ENCODE measurements at places on chromosomes 16 and 17.

- peak; percentile 26 for DNase-seq
Measured at GRCh38 chr17:75047398-75048098, 523 bp downstream of the KCTD2 start.

- DNase-seq = peak; percentile 80
Measured at GRCh38 chr17:8935191-8935590, 30.3 kb downstream of the PIK3R5 start.

- no peak for DNase-seq
Measured at GRCh38 chr16:77834635-77835540, 46.5 kb downstream of the VAT1L start.

GRCh38 chr16:49121636-49122035, 160.0 kb downstream of the CBLN1 start:
- DNase-seq = no peak

GRCh38 chr16:89084814-89085612, 8.6 kb upstream of the ACSF3 start:
- no peak for DNase-seq

DNA sequence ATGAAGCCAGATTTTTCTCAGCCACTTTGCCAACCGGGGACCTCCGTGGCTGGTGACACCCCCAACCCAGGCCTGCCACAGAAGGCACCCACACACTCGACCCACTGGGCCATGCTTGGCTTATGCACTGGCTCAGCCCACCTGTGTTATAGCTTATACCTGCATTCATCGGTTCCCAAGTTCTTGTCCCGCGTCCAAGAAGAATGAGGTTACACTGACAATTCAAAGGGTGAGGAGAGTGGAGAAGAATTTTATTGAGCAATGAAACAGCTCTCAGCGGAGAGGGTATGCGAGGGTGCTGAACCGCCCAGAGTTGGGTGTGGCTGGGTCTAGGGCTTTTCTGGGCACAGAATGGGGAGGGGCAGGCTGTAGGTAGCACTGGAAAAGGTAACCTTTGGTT, 22.2 kb upstream of the CDH15 start:
- DNase-seq = no peak

GRCh38 chr17:81722184-81723120, 10.4 kb downstream of the SLC25A10 start:
- DNase-seq = no peak

GRCh38 chr16:17469741-17470181, 999 bp downstream of the XYLT1 start:
- DNase-seq = peak; percentile 29

DNA sequence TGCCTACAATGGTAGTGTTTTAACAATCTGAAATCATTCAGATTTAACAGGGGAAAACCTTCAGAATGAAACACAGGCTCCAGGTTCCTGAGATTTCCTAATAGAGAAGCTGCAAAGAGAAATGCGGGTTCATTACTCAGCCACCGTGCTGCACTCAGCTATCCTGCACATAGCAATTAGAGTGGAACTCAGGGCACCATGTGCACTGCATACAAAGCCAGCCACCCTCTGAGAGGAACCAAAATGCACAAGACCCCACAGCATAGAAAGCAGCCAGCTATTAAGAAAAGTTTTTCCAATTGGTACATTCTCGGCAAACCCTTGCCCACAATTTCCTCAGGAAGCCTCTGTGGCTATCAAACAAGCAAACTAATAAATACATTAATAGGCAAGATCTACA, 37.4 kb downstream of the TOM1L2 start:
- no peak for DNase-seq

DNA sequence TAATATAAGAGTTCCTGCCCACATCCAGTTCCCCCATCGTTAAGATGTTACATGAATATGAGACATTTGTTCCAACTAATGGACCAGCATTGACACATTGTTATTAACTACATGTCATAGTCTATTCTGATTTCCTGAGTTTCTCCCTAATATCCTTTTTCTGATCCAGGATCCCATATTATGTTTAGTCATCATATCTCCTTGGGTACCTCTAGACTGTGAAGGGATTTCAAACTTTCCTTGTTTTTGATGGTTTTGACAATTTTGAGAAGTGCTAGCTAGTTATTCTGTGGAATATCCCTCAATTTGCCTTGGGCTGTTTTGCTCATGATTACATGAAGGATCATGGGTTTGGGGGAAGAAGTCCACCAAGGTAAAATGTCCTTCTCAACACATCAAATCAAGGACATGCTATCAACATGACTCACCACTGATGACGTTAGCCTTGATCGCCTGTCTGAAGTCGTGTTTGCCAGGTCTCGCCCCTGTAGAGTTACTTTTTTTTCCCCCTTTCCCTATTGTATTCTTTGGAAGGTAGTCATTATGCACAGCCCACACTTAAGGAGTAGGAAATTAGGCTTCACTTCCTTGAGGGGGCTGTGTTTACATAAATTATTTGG, 42.5 kb downstream of the CACNG3 start:
- DNase-seq = no peak

DNA sequence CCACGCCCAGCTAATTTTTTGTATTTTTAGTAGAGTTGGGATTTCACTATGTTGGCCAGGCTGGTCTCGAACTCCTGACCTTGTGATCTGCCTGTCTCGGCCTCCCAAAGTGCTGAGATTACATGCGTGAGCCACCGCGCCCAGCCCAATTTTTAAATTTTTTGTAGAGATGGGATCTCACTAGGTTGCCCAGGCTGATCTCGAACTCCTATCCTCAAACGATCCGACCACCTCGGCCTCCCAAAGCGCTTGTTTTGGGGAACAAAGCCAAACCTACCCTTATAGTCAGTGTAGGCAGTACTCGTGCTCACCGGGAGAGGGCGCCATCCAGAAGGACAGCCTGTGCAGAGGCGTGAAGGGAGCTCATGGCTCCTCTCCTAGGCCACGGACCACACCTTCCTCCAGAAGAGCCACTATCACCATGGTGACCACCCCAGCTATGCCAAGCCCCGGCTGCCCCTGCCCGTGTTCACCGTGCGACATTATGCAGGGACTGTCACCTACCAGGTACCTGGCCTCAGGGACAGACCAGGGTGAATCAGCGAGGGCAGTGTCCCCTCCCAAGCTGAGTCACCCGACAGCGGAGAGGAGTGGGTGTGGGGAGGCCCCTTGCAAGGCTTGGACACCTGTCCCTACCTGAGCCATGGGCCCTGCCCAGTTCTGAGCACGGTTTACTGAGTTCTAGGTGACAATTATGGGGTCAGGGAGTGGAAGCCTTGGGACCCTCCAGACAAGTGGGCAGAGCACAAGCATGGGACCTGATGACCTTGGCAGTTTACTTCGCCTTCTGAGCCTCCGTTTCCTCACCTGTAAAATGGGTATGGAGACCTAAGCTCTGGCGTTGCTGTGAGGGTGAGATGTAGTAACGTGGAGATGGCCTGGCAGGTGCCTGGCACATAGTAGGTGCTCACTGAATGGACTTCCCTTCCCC, 13.7 kb downstream of the MYO15B start:
- DNase-seq = peak; percentile 68

- no peak for DNase-seq
Measured at GRCh38 chr16:73056448-73056847, 8.5 kb upstream of the ZFHX3 start.

DNA sequence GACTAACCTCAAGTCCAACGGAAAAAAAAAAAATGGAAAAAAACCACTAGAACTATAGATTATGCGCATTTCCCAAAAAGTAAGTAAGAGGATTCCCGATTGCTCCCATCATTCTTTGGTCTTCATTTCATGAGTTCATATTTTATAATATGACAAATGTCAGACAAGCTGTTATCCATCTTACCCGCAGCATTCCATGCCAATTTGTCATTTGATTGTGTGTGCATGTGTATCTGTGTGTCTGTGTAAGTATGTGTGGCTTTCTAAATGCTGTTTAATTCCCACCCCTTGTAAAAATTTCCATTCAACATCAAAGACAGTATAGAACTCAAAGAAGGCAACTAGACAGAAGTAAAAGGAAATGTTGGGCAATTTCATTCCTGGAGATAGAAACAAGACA, 434.1 kb downstream of the CDH11 start:
- no peak for DNase-seq

DNA sequence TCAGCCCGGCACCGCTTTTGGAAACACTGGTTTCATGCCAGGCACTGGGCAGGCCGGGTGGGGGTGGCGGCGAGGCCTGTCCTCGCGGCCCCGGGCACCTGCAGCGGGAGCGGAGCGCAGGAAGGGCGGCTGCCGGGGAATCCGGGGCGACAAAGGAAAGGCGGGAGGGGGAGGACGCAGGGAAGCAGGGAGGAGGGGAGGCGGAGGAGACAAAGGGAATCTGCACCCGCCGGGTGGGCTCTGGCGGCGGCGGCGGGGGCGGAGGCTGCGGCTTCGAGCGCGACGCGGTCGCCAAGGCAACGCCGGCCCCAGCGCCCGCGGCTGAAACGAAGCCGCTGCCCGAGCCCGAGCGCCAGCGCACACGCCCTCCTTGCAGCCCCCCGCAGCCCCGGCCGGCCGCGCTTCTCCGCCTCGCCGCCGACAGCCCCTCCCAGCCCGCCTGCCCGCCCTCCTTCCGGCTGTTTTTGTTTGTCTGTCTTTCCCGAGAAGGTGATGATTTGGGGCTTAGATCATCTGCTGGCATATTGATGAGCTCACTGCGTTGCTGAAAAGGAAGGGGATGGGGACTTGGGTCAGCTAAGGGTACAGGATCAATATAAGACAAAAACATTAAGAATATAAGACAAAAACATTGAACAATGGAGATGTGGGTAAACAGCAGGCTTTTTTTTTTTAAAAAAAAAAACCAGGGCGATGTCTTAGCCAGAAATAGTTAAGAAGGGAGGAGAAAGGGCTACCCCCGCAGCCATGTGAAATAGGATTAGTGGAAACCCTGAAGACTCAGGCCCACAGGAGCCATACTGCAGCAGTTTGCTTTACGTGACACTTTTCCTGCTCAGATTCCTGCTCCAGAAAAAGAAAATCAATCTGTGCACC, 32.7 kb downstream of the CDK5R1 start:
- peak; percentile 63 for DNase-seq

DNA sequence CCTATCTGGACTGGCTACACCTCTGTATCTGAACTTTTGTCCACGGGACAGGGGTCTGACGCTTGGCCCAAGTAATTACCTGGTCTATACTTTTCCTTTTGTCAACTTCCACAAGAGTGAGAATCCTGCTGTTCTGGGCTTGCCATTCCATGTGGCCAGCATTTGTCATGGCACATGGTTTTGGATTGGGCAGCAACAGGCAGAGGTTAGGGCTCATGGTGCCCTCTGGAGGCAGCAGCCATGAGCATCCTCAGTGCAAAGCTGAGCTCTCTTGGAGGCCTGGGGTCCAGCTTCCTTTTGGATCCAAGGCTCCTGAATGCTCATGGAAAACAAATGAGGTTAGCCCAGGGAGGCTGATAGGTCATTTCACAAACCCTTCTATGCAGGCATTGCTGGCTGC, 7.5 kb upstream of the EDC4 start:
- DNase-seq = no peak

DNA sequence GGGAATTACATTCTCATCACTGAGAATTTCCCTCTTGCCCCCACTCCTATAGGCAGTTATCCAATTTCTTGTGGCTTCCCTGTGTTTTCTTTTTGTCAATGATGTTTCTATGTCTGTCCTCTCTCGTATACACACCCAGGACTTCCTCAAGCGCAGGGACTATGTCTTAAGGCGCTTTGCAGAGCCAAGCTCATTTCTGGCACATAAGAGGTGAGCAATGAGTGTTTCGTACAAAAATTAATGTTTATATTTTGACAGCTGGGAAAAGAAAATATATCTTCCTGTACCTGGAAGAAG, 947 bp downstream of the DDX42 start:
- DNase-seq = peak; percentile 26

- DNase-seq = no peak
Measured at GRCh38 chr16:69064124-69064763, 41.2 kb upstream of the HAS3 start.

DNA sequence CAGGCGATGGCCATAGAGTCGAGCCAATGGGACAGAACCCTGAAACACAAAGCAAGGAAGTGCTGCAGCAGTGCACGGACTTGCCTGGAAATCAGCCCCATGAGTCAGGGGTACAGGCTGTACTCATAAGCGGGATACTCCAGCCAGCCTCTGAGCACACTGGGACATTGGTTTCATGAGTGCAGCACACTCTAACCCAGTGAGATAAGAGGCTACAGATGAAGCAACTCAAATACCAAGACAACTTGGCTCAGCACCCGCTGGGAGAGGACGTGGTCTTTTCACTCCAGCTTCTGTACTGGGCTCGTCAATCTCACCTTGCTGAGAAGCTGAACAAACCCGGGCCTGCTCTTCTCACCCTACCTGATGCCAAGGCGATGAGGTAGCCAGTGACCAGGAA, 98.2 kb downstream of the AXIN2 start:
- DNase-seq = no peak

- no peak for DNase-seq
Measured at GRCh38 chr16:11614587-11615175, 28.0 kb upstream of the LITAF start.

- DNase-seq = no peak
Measured at GRCh38 chr17:5769593-5770354, 185.5 kb upstream of the NLRP1 start.

DNA sequence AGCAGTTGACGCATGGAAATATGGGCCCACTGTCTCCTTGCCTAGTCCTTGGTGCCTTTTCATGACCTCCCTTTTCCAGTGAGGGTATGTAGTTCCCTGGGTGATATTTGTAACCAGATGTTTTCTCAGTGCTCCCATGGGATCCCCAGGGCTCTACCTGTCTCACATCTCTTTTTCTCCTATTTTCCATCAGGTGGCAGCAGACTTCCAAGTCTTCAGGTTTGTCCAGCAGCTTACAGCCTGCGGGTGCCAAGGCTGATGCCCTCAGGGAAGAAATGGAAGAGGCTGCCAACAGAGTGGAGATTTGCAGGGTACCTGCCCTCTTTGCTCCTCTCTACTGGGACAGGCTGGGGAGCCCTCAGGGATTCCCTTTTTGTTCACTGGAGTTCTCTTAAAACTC, 89.1 kb downstream of the ELAC2 start:
- no peak for DNase-seq

GRCh38 chr16:31199430-31200041, 3.0 kb downstream of the PYCARD start:
- no peak for DNase-seq

DNA sequence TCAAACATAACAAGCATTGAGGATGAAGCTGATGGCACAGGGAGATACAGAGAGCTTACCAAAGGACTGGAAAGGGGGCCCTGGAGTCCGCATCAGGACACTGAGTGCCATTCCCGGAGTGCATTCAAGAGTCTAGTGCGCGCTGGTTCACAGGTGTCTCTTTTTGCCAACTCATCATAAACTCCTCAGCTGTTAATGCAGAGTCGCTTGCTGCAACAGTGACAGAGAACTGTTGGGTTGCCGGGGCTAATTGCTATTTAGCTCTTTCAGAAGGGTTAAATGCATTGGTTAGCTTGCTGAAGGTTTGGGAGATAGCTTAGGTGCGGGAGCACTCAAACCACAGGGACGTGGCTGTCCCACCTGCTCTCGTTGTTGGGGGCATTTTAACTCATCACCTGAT, 1091.6 kb upstream of the EEF2KMT start:
- DNase-seq = no peak

GRCh38 chr17:8724451-8724850, 20.2 kb downstream of the CCDC42 start:
- no peak for DNase-seq

GRCh38 chr17:82351713-82352488, 7.1 kb upstream of the TEX19 start:
- peak; percentile 89 for DNase-seq

- no peak for DNase-seq
Measured at GRCh38 chr17:278055-278675, 74.4 kb downstream of the RPH3AL start.

GRCh38 chr16:50756473-50756872, 14.6 kb downstream of the CYLD start:
- no peak for DNase-seq

All from activated CD4-positive, alpha-beta T cell treated with anti-CD3 and anti-CD28 coated beads, Interleukin-2, Interleukin-6, amounts not matched to agents 100 ng/mL and 50 ng/mL, durations not matched to agents 16 hours and 8 hours (primary cell).